Stimulated activated CD8-positive, alpha-beta memory T cell treated with anti-CD3 and anti-CD28 coated beads, Interleukin-7, amount 100 ng/mL, for 4 hours (primary cell): ENCODE measurements at places on chromosomes 6 and 20.

- no peak for DNase-seq
Observed at GRCh38 chr6:31336896-31337496, 20.0 kb downstream of the HLA-B start.

GRCh38 chr6:28213213-28213523, 11.9 kb upstream of the ZSCAN9 start:
- no peak for DNase-seq

DNA sequence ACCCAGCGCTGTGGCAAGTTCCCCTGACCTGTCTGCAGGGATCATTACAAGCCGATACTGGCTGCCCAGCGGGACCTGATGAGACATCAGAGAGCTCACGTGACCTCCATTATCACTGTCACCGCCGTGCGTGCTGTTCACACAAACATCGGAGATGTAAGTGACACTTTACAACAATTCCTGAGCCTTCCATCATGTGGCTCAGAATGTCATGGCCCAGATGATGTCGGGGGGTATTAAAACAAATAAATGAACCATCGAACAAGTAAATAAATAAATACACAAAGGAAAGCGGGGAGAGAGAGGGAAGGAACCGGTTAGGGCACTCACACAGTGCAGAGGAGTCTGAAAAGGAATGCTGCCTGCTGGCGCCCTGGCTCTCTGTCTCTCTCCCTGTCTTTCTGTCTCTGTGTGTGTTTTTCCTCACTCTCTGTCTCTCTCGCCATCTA, 195.1 kb downstream of the BMP7 start:
- no peak for DNase-seq

DNA sequence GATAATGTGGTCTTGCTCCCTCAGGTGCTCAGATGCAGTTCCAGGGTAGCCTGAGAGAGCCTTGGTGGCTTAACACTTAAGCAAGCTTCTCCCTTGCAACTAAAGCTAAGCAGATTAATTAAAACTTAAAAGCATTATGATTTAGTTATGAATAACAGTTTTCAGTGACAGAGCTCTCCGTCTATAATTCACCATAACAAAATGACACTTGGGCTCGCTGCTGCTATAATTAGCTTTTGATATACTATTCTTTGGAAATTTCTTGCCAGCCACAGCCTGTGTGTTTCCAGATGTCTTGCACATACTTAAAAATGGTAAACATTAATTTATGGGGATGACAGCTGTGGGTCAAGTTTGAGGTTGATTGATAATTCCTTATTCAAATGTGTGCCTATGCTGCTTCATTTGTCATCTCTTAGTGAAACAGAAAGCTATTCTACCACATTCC, 380.5 kb downstream of the TFAP2B start:
- no peak for DNase-seq

GRCh38 chr6:34538581-34538980, 17.5 kb downstream of the SPDEF start:
- DNase-seq: no peak

DNA sequence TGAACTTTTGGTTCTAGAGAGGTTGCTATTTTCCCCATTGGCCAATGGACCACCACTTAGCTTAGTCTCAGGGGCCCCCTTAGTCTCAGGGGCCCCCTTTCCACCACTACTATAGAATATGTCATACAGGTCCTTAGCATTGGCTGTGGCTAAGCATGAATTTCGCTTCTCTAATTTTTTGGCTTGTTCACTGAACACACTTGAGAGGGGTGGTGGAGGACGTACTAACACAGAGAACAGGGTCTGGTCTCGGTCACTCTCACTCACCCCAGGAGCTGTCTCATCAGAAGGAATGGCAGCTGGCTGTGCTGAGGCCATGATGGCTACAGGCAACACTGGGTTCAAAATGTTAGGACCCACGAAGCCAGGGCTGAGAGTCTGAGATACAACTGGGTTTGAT, 30.3 kb downstream of the ZNF318 start:
- no peak for DNase-seq

DNA sequence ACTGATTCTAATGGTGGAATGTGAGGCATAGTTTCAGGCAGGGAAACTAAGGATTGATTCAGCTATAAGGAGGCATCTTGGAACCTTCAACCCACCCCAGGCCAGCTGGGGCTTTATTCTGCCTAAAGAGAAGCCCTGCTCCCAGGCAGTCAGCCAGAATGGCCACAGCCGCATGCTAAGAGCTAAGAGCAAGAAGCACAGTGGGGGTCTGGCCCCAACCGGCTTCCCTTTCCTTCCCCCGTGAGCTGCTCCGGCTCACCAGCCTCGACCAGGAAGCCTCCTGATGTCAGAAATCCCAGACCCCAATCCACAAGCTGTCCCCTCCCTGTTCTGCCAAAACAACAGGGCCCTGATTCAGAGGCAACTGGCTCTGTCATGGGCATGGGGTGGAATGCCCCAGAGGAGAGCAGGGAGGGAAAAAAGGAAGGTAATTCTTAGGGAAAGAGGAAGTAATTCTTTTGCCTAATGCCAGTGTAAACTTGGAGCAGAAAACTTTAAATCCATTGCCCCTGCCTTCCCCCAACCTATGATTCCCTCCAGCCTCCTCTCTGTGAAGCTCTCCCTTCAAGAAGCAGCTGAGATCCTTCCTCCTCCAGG, 6.9 kb downstream of the GRM4 start:
- DNase-seq: no peak

GRCh38 chr20:47205577-47206123, 150.8 kb downstream of the ZMYND8 start:
- no peak for DNase-seq

GRCh38 chr6:16583144-16583762, 178.0 kb downstream of the ATXN1 start:
- DNase-seq: no peak

DNA sequence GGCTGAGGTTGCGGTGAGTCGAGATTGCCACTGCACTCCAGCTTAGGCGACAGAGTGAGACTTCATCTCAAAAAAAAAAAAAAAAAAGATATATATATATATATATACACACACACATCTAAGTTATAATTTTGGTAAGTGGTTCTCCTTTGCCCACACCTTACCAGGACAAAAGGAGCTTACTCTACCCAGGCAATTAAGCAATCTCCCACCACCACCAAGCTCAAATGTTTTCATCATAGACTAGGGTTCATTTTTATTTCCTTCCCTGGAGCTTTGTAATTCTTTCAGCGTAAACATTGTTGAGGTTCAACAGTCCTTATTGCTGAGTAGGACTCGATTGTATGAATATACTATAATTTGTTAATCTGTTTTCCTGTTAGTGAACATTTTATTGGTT, 23.5 kb downstream of the AMD1 start:
- no peak for DNase-seq

DNA sequence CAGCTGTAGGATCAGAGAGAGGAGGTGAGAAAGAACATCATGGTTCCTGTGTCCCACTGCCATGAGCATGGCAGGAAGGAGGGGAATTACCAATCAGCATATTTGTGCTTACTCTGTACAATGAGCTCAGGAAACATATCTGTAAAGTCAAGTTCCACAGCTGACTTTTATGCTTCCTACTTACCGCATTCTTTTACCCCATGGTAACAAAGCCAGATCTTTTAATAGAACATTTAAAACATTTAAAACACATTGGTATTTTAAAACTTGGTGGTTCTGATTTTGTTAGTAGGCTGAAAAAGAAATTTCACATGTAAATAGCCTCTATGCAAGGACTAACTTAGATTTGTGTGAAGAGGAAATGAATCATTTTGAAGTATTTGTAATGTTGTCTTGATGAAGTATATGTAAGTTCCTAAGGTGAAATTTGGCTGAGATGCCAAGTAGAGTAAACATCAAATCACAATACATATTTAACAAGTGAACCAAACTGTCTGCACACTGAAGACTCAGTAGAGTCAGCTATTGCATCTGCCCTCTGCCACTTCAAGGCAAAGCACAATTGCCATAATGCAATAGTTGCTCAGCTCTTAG, 114.7 kb downstream of the GJA10 start:
- DNase-seq: no peak

DNA sequence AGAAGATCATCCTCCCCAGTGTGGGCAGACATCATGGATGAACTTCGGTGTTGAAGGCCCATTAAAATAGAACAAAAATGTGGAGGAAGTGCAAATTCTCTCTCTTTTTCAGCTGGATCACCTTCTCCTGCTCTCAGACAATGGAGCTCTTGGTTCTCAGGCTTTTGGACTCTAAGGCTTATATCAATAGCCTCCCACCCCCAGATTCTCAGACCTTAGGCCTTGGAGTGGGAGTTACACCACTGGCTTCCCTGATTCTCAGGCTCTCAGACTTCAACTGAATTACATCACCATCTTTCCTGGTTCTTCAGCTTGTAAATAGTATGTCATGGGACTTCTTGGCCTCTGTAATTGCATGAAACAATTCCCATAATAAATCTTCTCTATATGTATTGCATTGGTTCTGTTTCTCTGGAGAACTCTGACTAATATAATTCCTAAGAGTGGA, 36.6 kb downstream of the NSFL1C start:
- DNase-seq: no peak

DNA sequence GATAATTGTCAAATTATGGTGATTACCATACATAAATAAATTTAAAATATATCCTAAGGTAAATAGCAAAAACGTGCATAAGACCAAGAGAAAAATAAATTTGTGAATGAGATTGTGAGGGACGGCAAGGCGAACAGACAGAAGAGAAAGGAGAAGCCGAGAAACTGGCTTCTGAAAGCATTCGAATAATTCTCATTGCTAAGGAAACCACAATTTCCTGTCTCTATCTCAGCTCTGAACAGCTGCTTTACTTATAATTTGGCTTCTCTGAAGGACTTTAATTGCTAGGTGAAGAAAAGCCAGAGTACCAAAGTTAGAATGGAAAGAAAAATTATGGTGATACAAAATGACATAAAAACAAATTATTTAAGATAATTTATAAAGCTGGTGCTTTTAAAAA, 79.0 kb upstream of the RGS17 start:
- no peak for DNase-seq

DNA sequence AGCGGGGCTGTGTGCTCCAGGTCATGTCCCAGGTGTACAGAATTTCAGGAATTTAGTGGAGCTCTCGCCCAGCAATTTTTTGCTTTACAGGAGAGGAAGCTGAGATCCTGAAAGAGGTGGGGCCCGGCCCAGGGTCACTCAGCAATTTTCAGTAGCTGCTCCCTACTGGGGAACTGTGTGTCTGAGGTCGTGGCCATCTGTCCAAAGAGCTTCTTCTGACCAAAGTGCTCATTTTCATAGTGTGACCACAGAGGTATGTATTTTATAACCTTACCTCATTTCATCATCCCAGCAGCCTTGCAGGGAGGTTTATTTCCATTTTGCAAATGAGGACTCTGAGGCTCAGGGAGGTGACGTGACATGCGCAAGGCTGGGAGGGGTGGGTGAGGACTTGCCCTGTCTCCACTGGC, 46.3 kb downstream of the FAM209B start:
- DNase-seq: no peak

DNA sequence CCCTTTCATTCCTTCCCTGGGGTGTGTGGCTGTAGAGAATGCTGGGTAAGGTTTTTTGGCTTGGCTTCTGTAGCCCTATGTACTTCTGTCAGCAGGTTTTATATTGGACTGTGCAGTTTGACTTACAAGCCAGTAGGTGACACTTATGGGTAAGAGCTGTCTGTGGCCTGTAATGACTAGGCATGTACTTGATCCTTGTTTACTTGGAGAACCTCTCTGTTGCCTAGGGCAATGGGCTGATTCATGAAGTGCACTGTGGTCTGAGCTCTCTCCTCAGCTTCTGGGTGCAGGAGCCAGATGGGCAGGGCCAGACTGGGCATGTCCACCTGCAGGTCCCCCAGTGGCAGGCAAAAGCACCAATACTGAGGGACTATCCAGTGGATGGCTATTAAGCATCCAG, 544.6 kb downstream of the ADGRB3 start:
- no peak for DNase-seq

GRCh38 chr6:110665600-110665999, 149.7 kb downstream of the CDK19 start:
- no peak for DNase-seq

- no peak for DNase-seq
Observed at GRCh38 chr6:38695227-38695900, 7.6 kb downstream of the GLO1 start.

DNA sequence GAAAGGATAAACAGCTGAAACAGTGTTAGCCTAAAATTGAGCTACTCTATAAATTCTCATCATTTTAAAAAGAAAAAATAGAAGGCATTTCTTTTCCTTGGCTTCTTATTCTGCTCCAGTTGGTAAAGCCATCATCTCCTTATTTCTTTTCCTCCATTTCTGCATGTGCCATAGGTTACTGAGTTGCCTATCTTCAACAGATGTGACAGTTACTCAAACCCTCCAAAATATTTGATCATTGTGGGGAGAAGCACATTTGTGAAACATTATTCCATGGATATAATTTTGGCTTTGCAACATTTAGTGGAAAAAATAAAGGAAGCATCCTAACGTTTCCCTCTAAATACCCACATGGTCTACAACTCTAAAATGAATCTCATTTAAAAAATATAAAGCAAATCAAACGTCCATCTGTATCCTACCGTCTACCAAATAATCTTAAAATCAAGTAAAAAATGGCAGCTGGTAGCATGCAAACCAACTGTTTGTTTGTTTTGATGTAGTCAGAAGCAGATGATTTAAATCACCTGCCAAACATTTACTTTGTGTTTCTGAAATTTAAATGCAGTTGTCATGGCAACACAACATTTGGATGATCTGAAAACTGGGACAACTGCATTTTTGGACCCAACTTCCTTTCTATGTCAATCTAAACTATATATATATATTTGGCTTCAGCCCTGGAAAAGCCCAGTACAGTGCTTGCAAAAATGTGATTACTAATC, 16.8 kb upstream of the SNX9 start:
- DNase-seq: no peak

GRCh38 chr6:15615802-15616201, 47.0 kb downstream of the DTNBP1 start:
- no peak for DNase-seq

DNA sequence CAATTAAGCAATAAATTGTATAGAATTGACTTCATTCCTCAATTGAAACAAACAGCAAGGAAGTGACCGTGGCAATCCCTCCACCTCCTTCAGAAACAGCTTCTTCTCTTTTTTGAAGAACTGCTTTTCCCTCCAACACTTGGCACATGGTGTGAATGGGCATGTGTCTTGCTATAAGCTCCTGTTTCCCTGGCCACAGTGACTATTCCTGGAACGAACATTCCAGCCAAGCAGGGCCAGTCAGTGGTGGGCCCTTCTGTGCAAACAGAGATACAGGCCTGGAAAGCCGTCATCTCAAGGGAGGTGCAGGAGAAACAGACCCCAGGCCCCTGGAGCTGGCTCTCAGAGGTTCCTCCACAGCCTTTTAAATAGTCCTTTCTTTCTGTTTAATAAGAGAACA, 6.9 kb downstream of the TXNDC5 start:
- DNase-seq: no peak

GRCh38 chr6:141267420-141267819, 865.3 kb upstream of the GJE1 start:
- DNase-seq: no peak
